HL-60 (cell line): ENCODE measurements at places on chromosomes 11 and 22.

DNA sequence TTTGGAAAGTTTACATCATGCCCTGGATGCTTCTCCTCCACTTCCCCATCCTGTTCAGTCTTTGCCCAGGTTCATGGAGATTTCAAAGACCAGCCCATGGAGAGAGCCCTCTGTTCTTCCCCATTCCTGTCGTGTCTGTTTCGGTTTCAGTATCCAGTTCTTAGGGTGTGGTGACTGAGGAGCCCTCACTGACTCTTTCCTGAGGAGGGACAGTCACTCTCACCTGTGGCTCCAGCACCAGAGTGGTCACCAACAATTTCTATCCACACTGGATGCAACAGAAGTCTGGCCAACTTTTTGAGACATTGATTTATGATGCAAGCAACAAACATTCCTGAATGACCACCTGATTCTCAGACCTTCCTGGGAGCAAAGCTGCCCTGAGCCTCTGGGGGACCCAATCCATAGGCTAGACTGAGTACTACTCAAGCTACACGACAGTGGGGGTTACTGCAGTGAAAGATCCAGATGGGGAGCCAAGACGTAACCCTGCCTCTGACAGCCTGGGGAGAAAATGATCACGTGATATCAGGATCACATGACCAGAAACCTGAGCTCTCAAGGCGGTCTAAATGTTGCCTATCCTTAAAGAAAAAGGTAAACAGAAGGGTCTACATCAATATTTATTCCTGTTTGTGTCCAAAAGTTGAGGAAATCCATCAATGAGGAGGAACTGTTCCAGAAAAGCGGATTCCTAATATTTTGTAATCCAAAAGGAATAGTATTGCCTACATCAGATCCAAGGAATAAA, 76.2 kb upstream of the VPREB1 start:
- peak; percentile 21 for DNase-seq

- no peak for DNase-seq
These were observed 46.1 kb downstream of the LARGE1 start for GRCh38 chr22:33874206-33874605.

- no peak for DNase-seq
These were observed 16.0 kb upstream of the PICK1 start for GRCh38 chr22:38040953-38041759.

DNA sequence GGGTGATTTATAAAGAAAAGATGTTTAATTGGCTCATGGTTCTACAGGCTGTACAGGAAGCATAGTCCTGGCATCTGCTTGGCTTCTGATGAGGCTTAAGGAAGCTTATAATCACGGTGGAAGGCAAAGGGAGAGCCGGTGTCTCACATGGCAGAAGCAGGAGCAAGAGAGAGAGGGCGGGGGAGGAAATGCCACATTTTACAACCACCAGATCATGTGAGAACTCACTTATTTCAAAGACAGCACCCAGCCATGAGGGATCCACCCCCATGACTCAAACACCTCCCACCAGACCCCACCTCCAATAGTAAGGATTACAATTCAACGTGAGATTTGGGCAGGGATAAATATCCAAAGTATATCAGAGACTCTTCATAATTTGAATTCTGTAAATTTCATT, 200.7 kb downstream of the MSANTD4 start:
- no peak for DNase-seq

GRCh38 chr22:16917144-16918003, 90.6 kb downstream of the GAB4 start:
- peak; percentile 38 for DNase-seq

DNA sequence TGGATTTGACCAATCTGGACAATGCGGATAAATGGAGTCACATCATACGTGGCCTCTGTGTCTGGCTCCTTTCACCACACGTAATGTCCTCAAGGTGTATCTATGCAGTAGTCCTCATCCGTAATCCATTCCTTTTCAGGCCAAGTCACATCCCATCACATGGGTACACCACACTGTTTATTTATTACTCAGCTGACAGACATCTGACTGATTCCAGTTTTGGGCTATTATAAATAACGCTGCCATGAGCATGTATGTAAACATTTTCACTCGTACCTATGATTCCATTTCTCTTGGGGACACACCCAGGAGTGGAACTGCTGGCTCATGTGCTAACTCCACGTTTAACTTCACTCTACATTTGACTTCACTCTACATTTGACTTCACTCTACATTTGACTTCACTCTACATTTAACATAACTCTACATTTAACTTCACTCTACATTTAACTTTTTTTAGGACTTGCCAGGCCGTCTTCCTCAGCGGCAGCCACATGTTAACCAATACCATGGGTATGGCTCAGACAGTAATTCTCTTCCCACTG, 52.1 kb downstream of the SHANK2 start:
- DNase-seq: no peak

DNA sequence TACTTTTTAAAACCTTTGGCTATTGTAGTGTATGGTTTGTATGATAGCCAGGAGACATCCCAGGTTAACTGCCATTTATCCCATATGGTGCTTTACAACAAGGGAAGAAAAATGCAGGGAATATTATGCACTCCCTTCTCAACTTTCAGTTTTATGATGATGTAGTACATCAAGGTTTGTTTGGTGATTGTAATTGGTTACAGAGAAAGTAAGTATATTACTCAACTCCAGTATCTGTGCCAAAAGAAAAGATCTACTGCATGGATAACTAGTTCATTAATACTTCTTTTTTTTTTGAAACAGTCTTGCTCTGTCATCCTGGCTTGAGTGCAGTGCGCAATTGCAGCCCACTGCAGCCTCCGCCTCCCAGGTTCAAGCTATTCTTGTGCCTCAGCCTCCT, 65.3 kb downstream of the BCL2L13 start:
- DNase-seq: no peak

- no peak for DNase-seq
These were observed 86.9 kb downstream of the UBASH3B start for GRCh38 chr11:122742301-122743018.

GRCh38 chr11:490186-490929, 16.7 kb downstream of the RNH1 start:
- DNase-seq: no peak

DNA sequence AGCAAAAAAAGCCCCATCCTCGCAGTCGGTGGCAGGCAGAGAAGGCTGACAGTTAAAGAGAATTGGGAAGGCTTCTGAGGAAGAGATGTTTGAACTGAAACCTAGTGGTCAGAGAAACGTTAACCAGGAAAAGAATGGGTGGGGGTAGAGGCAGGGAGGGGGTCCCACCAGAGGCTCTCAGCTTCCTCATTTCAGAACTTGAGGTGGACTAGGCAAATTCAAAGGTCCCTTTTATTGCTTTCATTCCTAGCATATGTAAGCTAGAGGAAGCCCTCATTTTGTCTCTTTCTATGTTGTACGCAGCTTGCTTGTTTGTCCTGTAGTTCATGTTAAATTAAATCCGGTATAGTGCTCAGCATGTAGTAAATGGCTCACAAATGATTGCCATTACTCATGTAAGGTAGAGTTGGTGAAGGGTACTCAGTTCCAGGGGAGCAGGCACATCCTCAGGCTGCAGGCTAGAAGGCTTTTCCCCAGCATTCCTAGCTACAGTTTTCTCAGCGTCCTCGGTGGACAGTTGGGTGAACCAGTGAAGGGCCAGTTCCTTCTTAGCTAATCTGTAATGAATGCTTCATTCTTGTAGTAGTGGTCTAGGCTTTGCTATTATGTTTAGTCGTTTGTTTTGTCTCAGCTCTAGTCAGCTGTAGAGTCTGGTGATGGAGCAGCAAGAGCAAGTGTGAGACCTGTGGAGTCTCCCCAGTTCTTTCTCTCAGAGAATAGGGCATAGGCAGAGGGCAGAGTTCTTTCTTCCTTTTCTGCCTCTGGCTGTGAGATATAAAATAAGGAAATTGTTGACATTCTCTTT, 58.6 kb downstream of the UVRAG start:
- DNase-seq: no peak

- no peak for DNase-seq
These were observed 1183.6 kb downstream of the BRD1 start for GRCh38 chr22:48644108-48644507.

DNA sequence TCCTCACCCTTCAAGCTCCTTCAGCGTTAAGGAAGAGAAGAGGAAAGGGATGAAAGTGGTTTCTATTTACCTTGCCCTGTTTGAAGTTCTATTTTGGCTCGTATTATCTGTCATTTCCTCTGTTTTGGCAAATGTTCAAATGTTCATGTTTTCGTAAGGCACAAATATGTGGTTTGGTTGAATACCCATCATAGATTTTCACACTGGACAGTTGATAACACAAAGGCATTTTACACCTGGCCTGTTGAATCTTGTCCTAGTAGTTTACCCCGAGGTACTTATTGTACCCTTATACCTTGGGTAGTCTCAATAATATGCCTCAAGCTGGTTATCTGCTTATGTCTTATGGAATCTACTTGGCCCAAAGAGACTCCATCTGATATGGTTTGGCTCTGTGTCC, 706.9 kb downstream of the METTL15 start:
- no peak for DNase-seq

GRCh38 chr22:36201630-36202319, at the start of gene APOL4:
Gene APOL4, minus strand, starts transcription at chr22:36201809. Its CDS starts 75 bp downstream, at chr22:36201734.
- DNase-seq: no peak

DNA sequence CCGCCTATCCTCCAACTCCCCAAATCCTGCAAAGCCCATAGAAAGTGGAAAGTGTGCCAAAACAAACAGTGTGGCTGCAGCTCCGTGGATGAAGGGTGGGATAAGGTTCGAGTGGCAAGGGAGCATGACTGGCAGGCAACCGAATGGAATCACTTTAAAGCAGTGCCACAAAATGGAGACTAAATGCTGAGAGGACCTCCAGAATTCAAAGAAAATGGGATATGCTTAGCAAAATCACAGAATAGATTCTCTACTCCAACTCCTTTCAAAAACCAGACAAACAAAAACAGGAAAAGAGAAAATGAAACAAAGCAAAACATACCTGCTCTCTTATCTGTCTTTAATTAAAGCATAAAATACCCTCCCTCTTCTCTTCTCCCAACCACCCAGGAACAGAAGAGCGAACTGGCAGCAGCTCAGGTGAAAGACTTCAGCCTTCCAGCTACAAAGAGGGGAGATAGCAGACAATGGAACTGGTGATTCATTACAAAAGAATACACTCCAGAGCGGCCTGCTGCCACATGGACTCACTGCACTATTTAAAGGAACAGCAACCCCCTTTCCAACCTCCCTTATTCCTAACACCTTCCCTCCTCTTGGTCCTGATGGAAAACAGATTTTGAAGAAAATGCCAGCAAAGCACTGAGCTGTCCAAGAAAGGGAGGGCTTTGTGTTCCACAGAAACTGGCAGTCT, 118.5 kb downstream of the APOL5 start:
- no peak for DNase-seq

- DNase-seq: no peak
These were observed 403.7 kb upstream of the SYN3 start for GRCh38 chr22:33461698-33462434.

- DNase-seq: no peak
These were observed 35.1 kb upstream of the CYP2R1 start for GRCh38 chr11:14927146-14927545.

DNA sequence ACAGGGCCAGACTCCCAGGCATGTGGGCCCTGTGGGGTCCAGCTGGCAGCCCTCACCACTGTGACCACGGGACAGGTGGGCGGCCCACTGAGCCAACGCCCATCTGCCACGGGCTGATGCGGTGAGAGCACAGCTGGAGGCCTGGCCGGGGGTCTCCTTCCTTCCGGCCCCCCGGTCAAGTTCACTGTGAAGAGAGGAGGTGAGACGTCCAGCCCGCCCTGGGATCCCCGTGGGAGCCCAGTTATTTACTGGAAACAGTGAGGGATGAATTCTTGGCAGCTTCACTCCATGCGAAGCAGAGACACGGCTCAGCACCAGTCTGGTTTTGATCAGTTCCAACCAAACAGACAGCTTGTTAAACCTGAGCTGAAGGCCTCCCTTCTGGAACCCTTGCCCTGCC, 38.7 kb downstream of the WNT11 start:
- no peak for DNase-seq

- peak; percentile 25 for DNase-seq
These were observed 1.6 kb downstream of the C1QTNF6 start for GRCh38 chr22:37186228-37186996.

DNA sequence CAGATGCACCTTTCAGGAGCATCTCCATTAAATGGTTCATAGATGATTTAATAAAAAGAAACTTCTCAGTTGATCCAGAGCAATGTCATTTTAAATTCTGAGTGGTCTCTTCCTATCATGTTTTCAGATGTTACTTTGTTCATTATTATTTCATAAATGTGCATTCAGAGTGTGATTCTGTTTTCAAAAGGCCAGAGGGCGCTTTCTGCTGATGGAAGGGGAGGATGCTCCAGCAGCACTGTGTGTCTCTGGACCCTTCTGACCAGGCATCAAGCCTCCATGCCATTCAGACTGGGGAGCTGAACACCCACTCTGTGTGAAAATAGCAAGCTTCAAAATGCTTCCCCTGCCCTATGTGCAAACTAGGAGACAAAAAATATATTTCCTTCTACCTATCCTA, 23.9 kb upstream of the CRTAM start:
- no peak for DNase-seq

DNA sequence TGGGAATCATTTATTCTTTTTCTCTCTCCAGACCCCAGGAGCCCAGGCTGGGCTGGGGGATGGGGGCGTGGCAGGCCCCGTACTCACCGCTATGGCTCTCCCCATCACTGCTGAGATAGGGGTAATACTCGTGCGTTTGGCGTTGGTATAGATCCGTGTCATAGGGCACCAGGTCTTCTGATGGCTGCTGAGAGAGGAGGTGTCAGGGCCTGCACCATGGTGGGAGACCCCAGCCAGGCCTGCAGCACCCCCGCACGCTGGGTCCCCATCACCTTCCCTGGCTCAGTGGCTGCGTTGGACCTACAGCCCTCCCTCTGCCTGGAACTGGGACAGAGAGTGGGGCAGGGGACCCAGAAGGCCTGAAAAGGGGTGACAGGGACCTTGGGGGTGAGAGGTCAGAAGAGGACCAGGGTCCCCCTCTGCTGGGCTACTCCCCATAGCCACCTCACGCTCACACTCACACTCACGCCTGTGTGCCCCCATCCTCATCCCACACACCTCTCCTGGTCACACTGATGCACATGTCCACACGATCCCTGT, 2.7 kb downstream of the SPI1 start:
- DNase-seq: no peak

GRCh38 chr22:25219948-25220442, 556 bp downstream of the CRYBB2 start:
- no peak for DNase-seq

GRCh38 chr11:118171269-118172062, 5.0 kb downstream of the SCN2B start:
- DNase-seq: no peak

GRCh38 chr11:91625495-91625894, 599.1 kb upstream of the FAT3 start:
- DNase-seq: no peak

- DNase-seq: no peak
These were observed 162.9 kb downstream of the DLG2 start for GRCh38 chr11:85464283-85464682.

- DNase-seq: no peak
These were observed 19.2 kb upstream of the UPK3A start for GRCh38 chr22:45265535-45265934.

DNA sequence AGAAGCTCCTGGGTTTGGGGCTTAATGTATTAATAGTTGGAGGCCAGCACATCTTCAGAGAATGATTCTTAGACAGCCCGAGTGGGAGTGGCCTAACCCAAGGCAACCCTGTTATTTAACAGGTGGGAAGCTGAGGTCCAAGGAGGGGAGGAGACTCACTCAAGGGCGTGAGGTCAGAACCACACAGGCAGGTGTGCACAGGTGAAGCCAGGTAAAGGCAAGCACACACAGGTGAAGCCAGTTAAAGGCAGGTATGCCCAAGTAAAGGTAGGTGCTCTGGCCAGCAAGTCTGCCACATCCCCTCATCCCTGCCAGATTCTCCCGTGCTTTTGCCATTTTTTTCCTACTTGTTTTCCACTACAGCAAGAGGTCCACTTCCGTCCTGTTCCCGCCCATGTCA, 2.9 kb upstream of the SHANK2 start:
- no peak for DNase-seq

- DNase-seq: no peak
These were observed 336.7 kb downstream of the LUZP2 start for GRCh38 chr11:24833573-24833972.
